Endodermal cell (in vitro differentiated cells): ENCODE measurements at places on chromosomes 1 and 21. TPM values are rescaled to one million over a fixed set of nuclear protein-coding genes. Genes with fewer than 3 reads are reported as not detected.
A peak's percentile ranks its signal among the peaks of the same experiment; 100 is the strongest.

DNA sequence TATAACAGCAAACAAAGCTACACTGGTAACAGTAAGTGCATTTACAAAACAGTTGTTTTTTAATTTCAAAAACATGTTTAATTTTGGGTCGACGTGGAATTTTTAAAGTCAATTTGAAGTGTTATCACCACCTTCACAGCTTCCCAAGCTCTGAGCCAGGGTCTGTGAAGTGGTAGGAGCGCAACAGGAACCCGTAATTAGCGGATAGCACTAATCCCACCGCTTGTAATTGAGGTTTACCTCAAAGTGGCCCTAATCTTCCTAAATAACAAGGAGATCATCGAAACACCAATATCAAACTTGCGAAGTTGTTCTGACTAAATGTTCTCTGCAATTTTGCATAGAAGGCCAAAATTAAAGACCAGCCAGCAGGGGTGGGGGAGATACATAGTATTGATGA is 18.8 kb downstream of the LBR start:
- no peaks in the 10 kb centered on the region for H3K27me3 ChIP-seq
- peaks cover 5% of the 10 kb centered on the region for H3K4me1 ChIP-seq
- peak; percentile 64 for DNase-seq
- peaks cover 92% of the 10 kb centered on the region for H3K36me3 ChIP-seq
- H3K4me3 ChIP-seq: no peak overlapping the region

- no peaks in the 10 kb centered on the region for H3K27me3 ChIP-seq
- no peaks in the 10 kb centered on the region for H3K36me3 ChIP-seq
- no peak overlapping the region for H3K4me3 ChIP-seq
- H3K27ac ChIP-seq: no peak overlapping the region
- no peaks in the 10 kb centered on the region for H3K4me1 ChIP-seq
Measured at GRCh38 chr1:176733661-176734060, 270.7 kb downstream of the PAPPA2 start.

GRCh38 chr1:40848530-40849189 is 13.5 kb downstream of the CITED4 start:
- no peak overlapping the region for H3K27ac ChIP-seq
- no peaks in the 10 kb centered on the region for H3K27me3 ChIP-seq
- H3K36me3 ChIP-seq: no peaks in the 10 kb centered on the region
- H3K4me3 ChIP-seq: no peak overlapping the region
- DNase-seq: peak; percentile 93
- H3K4me1 ChIP-seq: no peaks in the 10 kb centered on the region

GRCh38 chr1:110420023-110420662 is 12.6 kb upstream of the LAMTOR5 start:
- no peaks in the 10 kb centered on the region for H3K4me1 ChIP-seq
- no peak overlapping the region for H3K27ac ChIP-seq
- no peaks in the 10 kb centered on the region for H3K36me3 ChIP-seq
- H3K4me3 ChIP-seq: no peak overlapping the region

DNA sequence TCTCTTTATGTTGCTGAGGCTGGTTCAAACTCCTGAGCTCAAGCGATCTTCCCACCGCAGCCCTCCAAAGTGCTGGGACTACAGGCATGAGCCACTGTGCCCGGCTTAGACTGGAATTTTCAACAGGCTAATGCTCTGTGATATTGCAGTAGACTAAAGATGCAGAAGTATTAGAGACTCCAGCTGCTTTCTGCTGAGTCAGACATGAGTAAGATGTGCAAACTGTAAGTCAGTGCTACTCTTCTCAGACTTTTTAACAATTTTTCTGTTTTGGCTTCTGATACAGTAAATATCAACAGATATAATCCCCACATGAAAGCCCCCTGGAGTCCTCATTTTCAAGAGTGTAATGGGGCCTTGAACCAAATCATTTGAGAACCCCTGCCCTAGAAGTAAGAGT is 29.3 kb upstream of the NLRP3 start:
- H3K27me3 ChIP-seq: no peaks in the 10 kb centered on the region
- no peaks in the 10 kb centered on the region for H3K4me1 ChIP-seq
- H3K27ac ChIP-seq: no peak overlapping the region

Gene MSH4
- 0.13 to 0.34 TPM (median 0.14 TPM) in 3 replicates for total RNA-seq

Gene AK4
- 118 to 331 TPM (median 118 TPM) in 3 replicates for total RNA-seq

Gene CRNN
- total RNA-seq: not detected in 2 replicates
